ENCODE measurements at places on chromosomes 4 and X.
A peak's percentile ranks its signal among the peaks of the same experiment; 100 is the strongest.

- no peak for DNase-seq
Measured at GRCh38 chr4:87100168-87100567, 120.2 kb downstream of the KLHL8 start.

DNA sequence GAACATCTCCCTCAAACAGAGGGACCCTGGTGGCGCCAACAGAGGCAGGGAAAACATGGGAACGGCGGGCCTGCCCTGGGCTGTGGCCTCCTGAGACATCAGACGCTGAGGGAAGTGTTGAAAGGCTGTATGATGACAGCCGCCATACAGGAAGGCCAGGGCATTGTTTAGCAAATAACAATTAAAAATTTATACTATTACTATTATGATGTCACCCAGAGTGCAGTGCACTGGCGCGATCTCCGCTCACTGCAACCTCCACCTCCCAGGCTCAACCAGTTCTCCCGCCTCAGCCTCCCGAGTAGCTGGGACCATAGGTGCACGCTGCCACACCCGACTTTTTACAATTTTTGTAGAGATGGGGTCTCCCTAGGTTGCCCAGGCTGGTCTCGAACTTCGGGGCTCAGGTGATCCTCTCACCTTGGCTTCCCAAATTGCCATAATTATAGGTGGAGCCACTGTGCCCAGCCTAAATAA lies 54.6 kb downstream of the CPZ start:
- no peak for DNase-seq

DNA sequence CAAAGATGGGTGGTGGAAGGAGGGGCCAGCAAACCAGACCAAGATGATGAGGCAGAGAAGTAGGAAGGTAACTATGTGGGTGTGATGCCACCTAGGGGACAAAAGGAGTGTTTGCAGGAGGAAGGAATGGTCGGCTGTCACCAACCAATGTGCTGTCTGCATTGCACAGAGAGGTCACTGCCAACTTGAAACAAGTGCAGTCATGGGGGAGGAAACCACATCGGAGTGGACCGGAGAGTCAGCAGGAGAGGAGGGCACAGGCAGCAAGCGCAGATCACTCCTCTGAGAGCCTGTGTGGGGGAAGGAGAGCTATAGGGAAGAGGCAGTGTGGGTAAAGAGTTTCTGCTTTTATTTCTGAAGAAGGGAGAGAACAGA lies 38.5 kb upstream of the FGFBP2 start:
- DNase-seq, result peak; percentile 56

DNA sequence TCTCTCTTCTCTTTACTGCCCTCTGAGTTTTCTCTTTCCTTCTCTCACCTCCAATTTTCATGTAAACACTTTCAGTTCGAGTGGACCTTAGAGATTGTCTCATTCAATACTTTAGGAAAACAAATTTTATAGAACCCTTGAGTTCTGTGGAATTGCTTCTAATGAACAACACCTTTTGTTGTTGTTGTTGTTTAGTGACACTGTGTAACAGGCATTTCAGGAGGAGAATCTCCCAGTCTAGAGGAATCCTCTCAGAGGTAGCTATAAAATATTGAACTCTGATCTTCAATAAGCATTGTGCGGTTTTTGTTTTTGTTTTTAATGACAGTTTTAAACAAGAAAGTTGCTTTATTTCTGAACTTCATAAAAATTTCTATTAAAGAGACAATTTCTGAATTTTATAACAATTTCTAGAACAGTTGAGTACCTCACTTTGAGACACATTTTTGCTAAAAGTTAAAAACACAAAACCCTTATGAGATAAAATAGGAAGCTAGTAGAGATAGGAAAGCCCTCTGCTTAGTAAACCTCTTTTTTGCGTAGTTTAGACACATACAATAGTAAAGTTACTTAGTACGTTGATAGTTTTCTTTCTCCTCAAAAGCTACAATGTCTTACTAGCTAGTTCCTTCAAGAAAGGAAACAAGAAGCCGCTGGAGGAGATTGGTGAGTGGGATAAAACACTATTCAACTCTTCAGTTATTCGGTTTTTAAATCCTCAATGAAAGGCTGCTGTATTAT lies 38.8 kb downstream of the CLCN3 start:
- peak; percentile 2 for DNase-seq

DNA sequence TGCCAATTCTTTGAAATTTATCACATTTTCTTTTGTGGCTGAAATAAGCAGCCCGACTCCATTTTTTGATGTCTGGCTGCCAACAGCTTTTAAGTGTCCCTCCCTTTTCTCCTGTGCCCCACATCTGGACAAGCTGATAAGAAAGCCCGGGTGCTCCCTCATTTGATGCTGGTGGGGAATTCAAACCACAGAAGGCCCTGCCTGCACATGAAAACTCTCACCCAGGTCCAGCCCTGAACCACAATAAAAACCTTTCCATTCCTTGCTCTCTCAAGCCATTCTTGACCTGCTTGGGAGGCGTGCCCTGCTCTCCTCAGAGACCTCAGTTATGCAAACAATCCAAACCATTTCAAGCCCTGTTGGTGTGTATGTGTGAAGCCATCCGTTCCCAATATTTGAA lies 93.9 kb downstream of the FAM53A start:
- no peak for DNase-seq

DNA sequence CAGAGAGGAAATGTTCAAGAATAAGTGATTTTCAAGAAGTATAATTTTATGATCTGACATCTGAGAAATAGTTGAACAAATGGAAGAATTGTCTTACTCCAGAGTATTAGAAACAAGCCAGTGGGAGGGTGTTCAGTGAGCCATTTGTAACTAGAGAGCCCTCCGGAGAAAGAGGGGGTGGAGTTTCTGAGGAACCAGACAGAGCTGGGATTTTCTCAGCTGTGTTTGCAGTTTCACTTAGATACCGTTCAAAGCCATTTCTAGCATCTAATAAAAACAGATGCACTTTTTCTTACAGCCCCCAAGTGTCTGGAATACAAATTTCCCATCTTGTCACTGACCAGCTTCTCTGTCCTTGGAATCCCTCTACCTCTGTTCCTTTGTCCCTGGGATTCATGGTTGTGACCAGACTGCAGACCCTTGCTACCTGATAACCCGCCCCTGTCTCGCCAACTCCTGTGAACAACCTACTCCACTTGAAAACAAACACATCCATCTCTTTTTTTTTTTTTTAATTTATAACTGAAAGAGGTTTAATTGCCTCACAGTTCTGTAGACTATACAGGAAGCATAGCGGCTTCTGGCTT lies 132.8 kb upstream of the KLF3 start:
- no peak for DNase-seq

DNA sequence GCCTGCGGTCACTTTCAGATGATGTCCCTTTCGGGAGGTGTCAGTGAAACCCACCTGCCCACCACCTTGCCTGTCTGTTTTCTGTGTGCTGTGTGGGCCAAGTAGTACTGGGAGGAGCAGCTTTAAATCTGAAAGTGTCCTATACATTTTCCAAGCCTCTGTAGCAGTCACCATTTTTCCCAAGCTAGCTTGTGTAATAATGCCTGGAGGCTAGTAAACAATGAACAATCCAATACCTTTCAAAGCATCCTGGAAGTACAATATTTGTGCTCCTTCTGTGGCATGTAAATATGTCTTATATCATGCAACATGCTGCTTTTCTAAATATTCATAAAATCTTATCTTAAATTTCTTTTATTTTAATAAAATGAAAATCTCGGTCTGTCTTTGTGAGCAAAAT lies 111.6 kb upstream of the C1GALT1C1 start:
- peak; percentile 9 for DNase-seq

- DNase-seq, result peak; percentile 30
Measured at GRCh38 chr4:147707892-147708672, 23.8 kb upstream of the ARHGAP10 start.

DNA sequence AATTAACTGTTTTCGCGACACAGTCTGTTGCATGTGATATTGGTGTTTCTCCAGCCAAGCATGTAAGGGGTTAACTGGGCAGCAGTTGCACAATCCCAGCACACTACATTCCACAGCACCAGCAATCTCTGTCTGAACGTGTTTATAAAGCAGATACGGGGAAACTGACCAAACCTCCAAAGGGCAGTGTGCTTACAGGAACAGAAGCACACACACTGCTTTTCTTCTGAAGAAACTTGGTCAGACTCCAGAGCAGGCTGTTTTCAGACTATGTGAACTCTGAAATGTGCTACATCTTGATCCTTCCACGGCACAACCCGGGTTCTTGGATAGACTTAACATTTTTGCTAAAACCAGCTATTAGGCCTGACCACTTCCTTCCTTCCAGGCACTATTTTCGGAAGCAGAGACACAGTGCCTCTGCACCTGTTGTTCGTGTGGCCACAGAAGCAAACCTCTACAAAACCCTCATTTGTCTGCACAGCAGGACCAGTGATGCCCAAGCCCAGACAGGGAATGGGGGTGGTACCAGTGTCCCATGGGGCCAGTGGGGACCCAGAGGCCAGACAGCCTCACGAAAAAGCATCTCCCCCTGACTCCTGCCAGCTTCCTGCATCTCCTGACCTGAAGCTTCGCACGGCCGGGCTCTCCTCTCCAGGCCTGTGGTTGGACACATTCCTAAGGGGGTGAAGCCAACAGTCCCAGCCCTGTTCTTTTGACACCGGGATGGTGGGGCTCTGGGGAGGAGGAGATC lies 90.1 kb downstream of the IRF2 start:
- peak; percentile 93 for DNase-seq

GRCh38 chr4:122246551-122246950 lies 94.4 kb downstream of the BLTP1 start:
- no peak for DNase-seq

- DNase-seq, result no peak
Measured at GRCh38 chr4:140249351-140249750, 95.4 kb upstream of the MAML3 start.

- no peak for DNase-seq
Measured at GRCh38 chr4:14877246-14878225, 124.7 kb upstream of the CPEB2 start.

GRCh38 chrX:48864210-48864609 lies 28.8 kb upstream of the PCSK1N start:
- DNase-seq, result peak; percentile 64

GRCh38 chr4:117874216-117874615 lies 160.1 kb upstream of the NDST3 start:
- no peak for DNase-seq

GRCh38 chrX:40174001-40174853 lies 76.5 kb upstream of the BCOR start:
- no peak for DNase-seq

GRCh38 chr4:5933996-5934831 lies 41.3 kb upstream of the CRMP1 start:
- DNase-seq, result no peak

DNA sequence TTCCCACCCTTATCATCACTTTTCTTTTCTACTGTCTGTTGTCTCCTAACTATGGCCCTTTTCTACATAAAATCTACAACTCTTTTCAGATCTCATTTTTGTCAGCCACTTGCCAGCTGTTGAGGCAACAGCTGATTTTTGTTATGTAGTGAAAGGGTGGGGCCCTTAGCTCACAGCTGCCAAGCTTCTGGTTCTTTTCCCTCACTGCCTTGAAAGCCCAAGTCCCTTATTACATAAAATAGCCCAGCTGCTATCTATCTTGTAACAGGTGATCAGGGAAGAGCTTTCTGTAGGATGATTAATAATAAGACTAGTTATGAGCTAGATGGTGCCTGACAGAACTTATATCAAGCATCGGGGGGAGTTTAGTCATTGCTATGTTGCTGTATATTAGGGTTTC lies 45.9 kb downstream of the ADGRL3 start:
- no peak for DNase-seq

GRCh38 chrX:30364229-30364628 lies 55.0 kb upstream of the NR0B1 start:
- no peak for DNase-seq

- DNase-seq, result peak; percentile 99
Measured at GRCh38 chr4:15913631-15913970, 24.9 kb downstream of the FGFBP1 start.

- DNase-seq, result peak; percentile 12
Measured at GRCh38 chrX:106397788-106398538, 213.8 kb upstream of the RADX start.

- no peak for DNase-seq
Measured at GRCh38 chr4:121824950-121825349, 1.3 kb upstream of the CCNA2 start.

DNA sequence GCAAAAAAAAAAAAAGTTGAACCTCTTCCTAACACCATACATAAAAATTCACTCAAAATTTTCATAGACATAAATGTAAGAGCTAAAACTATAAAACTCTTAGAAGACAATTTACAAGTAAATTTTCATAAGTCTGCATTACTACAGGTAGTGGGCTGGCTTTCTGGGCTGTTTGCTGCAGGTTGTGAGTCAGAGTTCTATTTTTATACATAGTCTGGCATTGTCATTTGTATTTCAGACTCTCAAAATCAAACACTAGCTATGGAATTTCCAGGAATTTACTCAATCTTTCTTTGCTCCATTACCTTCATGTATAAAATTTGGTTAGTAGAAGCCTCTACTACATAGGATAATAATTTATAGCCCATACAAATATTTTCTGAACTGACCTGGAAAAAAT lies 227.2 kb downstream of the COX18 start:
- DNase-seq, result peak; percentile 6

DNA sequence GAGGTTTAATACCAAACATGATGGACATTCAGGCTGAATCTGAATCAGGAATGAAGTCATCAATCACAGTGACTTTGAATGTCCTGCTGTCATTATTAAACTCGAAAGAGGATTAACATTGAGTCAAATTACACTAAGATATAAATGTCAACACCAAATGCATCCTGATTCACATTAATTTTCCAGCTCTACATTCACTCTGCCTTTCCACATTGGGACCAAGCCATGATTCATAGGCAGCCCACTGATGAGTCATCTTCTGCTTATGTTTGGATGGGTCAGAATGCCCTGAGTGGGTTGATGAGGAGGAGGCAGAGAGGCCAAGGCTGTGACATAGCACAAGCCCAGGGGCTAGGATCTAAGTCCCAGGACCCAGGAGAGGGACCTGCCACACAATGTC lies 247.6 kb upstream of the RPS6KA3 start:
- DNase-seq, result peak; percentile 76

DNA sequence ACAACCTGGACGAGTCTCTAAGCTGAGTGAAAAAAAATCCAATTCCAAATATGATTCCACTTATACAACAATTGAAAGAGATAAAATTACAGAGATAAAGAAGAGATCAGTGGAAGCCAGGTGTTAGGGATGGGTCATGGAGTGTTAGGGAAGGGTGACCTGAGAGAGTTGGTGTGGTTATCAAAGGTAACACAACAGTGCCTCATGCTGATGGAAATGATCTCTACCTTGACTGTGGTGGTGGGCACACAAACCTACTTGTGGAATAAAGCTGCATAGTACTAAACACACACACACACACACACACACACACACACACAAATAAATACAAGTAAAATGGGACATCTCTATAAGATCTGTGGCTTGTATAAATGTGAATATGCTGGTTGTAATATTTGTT lies 26.0 kb downstream of the BEND2 start:
- DNase-seq, result no peak

GRCh38 chr4:67470871-67471270 lies 74.4 kb downstream of the CENPC start:
- DNase-seq, result no peak

GRCh38 chr4:185137233-185137925 lies 5.7 kb upstream of the SLC25A4 start:
- no peak for DNase-seq

Data from mammary epithelial cell (primary cell).